Stimulated activated CD4-positive, alpha-beta T cell treated with anti-CD3 and anti-CD28 coated beads, TNF-alpha, amount 100 ng/mL, for 1 hour (primary cell): ENCODE measurements at places on chromosomes 6 and 20.

GRCh38 chr6:110882274-110882619 is 7.7 kb downstream of the AMD1 start:
- no peak for DNase-seq

DNA sequence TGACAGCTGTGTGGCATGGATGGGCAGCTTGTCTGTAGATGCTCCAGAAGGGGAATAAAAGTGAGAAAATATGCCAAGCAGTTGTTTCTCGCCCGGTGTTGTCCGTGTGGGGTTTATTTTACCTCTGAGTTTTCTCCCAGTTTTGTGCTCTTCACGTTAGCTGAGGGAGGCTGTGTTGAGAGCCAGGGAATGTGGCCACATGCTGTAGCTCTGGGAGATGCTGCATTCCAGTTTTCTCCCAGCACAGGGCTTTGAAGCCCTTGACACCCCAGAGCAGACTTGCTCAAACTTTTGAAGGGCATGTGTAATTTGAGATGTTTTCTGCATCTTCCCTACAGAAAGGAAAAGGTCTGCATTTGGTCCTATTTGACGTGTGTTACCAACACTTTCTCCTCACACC is 67.7 kb downstream of the RREB1 start:
- no peak for DNase-seq

DNA sequence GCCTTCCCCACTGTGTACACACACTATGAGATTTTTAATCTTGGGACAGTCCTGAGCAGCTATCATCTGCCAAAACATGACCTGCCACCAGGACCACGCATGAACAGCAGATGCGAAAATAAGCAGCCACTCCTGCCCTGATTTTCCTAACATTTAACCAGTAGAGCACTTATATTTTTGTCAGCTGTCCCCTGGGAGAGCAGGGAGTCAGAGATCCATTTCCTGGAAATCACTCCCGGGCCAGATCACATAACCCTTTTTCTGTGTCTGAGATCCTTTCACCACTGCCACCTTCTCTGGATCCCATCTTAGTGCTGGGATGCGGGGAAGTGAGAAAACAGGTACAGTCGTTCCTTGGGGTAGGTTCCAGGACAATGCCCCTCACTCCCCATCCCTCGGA is 5.7 kb downstream of the SDCBP2 start:
- no peak for DNase-seq

GRCh38 chr20:45967551-45968080 is 4.4 kb downstream of the ZNF335 start:
- DNase-seq = no peak

DNA sequence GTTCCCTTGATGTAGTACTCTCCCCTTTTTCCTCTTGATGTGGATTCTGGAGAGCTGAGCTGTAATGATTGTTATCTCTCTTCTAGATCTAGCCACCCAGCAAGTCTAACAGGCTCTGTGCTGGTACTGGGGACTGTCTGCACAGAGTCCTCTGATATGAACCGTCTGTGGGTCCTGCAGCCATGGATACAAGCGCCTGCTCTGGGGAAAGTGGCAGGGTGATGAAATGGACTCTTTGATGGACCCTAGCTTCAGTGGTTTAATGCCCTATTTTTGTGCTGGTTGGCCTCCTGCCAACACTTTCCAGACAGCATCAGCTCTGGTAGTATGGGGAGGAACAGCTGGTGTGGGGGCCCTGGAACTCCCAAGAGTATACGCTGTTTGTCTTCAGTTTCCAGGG is 216.3 kb downstream of the ADGRG6 start:
- no peak for DNase-seq

DNA sequence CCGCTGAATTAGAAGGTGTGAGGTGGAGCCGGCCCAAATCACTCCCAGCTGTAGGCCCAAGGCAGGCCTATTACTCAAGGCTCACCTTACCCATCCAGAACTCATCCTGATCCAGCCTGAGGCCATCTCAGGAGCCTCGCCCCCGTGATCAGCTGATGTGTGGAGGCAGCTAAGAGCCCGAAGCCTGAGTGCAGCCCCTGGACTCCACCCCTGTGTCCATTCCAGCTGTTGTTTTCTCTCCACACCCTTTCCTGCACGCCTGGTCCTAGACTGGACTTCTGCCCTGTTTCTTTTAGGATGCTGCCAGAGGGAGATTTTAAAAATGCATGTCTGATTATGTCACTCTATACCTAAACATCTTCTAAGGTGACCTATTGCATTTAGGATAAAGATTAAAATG is 124.7 kb upstream of the SUPT3H start:
- no peak for DNase-seq

- DNase-seq = no peak
Observed at GRCh38 chr6:118921084-118921483, 13.9 kb downstream of the MCM9 start.

DNA sequence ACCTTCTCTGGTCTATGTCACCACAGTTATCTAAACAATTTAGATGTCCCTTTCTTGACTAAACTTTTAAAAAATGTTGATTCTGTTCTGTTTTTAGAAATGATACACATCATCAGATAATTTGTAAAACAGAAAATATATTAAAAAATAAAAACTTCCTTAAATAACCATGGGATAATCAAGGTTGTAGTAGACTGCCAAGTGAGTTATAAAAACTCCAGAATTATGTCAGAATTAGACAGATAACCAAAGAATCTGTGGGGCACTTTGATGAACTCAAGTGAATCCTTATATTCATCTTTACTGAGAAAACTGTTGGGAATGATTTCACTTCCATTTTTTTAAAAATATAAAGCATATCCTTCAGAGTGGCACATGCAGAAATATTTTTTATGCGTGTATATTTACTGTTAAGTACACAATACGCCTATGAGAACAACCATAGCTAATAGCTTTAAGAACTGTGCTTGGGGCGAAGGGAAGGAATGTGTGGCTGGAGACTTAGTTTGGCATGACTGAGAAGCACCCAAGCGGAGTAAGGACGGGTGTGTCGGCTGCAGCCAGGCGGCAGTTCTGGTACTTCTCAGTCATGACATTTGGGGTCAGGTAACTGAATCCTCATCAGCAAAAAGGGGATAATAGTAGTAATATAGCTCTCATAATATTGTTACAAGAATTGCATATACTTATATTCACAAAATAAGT is 604.7 kb upstream of the CITED2 start:
- DNase-seq = no peak

DNA sequence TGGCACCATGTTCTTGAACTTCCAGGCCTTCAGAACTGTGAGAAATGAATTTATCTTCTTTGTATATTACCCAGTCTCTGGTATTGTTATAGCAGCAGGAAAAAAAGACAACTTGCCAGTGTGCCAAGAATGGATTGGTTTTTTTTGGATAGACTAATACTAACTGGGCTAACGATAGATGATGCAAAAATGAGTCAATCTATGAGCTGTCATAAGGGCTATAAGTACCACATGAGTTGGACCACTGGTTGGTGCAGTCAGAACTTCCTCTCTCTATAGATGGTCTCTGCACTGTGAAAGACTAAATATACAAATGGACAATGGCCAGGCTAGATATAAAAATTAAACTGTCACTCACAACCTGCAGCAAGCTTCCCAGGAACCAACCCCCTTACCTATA is 87.6 kb upstream of the COL21A1 start:
- no peak for DNase-seq

DNA sequence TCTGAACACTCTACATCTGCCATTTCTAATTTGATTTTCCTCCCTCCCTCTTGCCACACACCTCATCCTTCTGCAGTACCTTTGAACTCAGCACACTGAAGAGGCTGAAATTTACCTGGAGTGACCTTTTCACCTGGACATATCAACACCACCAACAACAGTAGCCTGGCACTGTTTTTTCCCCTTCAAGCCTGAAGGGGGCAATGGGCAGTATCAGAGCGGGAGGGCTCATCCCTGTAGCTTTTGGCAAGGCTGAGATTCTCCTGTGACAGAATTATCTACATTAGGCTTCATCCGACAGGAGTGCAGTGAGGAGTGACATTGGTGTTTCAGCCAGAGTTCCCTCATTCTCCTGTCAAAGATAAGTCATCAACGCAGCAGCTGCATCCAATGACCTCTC is 312.8 kb upstream of the SPTLC3 start:
- no peak for DNase-seq

- DNase-seq = no peak
Observed at GRCh38 chr20:10648651-10649050, 25.1 kb downstream of the JAG1 start.

GRCh38 chr6:143647191-143647590 is 30.6 kb upstream of the PHACTR2 start:
- no peak for DNase-seq

DNA sequence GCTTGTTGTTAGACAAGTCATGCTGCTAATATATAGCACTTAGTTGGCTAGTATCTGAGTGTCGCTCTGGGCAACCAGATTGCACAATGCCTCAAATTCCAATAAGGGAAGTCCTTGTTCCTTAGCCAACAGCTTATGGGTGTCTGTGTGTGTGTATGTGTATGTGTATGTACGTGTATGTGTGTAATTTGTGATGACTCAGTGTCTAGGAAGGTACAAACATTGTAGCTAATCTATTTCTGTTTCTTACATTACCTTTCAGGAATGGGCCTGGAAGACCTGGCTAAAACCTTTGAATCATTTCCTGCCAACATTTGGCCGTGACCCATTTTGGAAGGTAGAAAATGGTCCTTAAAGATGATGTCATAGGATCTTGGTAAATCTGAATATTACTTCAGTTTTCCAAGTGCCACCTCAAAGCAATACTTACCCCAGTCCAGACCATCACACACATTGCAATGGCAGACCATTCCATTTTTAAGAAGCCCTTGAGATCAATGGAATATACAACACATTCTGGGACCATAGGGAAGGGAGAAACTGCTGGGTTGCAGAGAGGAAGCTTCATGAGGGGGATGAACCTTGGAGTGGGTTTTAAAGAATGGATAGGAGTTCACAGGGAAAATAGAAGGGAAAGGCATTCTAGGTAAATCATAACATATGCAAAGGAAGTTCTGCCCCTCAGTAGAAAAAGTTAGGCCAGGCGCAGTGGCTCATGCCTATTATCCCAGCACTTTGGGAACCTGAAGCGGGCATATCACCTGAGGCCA is 25.1 kb downstream of the NEDD9 start:
- DNase-seq = no peak

GRCh38 chr6:438634-439170 is 47.1 kb downstream of the IRF4 start:
- DNase-seq = no peak

DNA sequence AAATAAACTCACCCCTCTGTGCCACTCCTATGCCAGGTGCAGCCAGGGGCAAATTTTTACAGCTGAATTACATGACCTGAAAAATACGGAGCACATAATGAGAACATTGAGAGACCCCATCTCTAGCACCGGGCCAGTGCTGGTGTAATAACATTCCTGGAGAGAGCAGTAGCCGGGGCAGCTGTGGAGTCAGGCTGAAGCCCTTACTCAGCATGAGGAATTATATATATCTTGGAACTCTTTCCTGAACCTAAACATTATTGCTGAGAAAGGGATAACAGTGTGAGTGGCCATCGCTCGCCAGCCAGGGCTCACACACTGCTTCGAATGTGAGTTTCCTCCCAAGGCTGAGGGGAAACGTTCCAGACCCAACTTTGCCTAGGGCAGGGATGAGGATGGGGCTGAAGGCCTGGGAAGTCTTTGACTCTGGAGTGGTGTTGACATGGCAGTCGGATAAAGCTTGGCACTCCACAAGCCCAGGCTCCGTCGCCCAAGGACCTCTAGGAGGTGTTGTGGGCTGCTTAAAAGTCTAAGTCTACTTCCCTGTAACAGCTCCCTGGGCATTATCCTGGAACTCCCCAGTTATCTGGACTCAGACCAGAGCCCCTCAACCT is 269.8 kb downstream of the CDC5L start:
- no peak for DNase-seq

DNA sequence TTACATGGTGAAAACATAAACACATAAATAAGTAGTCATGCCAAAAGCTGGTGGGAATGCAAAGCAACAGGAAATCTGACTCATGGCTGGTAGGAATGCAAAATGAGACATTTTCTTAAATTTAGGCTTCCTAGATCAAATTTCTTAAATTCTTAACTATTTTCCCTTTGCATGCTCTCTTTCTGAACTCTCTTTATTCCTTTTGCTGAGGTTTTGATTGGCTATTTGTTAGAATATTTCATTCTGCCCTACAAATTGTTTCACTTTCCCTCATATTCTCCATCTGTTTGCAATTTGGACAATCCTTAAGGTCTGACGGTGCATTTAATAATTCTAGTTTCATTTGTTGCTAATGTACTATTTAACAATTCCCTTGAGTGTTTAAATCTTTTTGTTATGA is 437.5 kb upstream of the RGS17 start:
- no peak for DNase-seq

- DNase-seq = no peak
Observed at GRCh38 chr6:151191527-151191926, 48.2 kb upstream of the AKAP12 start.

DNA sequence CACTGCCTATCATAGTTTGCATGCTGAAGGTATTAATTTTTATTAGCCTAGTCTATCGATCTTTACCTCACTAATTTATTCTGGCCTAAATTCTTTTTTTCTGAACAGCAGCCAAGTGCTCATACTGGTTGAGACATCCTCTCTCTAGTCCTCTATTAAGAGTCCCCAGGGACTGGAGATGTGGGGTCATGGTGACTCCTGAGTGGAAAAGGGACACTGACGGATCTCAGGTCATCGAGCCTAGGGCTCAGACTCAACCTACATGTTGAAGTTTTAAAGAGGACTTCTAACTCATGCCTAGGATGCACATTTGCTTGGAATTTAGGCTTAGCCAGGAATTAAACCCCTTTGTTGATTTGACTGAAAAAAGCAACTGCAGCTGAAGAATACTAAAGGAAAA is 378.1 kb downstream of the BTBD9 start:
- no peak for DNase-seq

DNA sequence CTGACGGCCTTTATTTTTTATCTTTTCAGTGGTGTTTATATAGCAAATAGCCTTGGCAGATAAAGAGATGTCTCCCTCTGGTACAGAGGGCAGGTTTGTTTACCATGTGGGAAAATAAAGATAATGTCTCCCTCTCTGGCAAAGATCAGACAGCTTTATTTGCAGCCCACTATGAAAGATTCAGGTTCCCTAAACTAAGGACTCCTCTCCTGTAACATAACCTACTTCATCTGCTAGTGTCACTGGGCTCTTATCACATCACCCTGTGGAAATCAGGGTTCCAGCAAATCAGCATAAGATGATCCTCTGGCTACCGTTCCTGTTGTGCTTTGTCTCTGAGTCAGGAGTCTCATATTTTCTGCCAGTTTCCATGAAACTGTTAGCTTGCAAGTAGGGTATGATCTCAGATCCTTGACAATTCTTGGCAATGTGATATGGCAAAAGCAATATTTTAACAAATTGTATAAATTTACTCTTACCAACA is 3.1 kb downstream of the FBXL4 start:
- DNase-seq = no peak

- no peak for DNase-seq
Observed at GRCh38 chr6:125913145-125913544, 43.4 kb upstream of the HINT3 start.

GRCh38 chr6:107809966-107810365 is 14.1 kb downstream of the SCML4 start:
- DNase-seq = no peak

GRCh38 chr6:161064915-161065314 is 73.3 kb downstream of the MAP3K4 start:
- no peak for DNase-seq
